ENCODE measurements at places on chromosomes 3 and 15.

- no peak for DNase-seq
Observed at GRCh38 chr3:159813822-159814531, 174.7 kb upstream of the IL12A start.

DNA sequence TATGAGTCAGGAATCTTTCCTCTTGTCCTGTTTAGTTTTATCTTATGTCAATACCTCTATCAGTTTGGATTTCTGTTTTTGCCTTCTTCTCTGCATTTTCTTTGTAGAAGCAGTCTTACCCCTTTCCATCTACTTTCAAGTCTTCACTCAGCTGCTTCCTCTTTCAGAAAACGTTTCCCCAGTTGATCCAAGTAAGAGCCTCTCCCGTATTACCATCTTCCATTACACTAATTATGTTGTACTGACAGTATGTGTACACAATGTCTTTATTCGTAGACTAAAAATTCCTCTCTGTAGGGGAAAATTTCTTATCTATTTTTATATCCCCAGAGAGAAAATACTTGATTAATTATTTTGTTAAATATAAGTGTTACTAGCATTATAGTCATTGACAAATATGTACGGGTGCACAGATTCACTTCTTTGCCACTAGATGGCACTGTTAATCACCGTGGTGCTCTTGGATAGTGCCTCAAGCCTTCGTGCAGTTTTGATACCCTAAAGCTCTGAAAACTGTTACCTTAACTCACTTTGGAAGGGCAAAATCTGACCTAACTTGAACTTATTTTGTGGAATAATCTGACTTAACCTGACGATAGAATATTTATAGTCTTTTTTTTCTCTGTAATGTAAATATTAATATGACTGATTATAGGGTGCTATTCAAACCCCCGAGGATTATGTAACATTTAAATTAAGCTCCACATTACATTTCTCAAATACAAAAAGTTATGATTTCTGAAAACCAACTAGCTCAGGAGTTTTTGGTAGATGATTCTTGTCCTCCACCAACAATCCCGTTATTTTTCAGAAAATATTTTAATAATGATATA is 74.2 kb upstream of the POU1F1 start:
- no peak for DNase-seq

- DNase-seq: no peak
Observed at GRCh38 chr3:56557831-56558170, 826 bp downstream of the CCDC66 start.

DNA sequence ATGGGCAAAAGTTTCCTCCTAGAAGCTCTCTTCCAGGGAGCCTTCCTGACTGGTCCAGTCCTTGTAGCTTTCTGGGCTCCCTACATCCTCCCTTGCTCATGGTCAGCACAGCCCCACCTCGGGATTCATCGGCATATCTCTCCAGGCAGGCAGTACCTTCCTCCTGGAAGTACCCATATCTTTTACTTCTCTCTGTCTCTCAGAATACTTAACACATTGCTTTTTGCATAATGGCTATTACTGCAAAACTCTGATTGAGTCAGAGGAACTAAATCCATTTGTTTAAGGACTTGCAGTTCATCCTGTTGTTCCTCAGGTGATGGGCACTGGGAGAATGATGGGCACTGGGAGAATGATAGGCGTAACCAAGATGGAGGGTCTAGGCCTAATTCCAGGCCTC is 13.8 kb upstream of the ZBTB38 start:
- DNase-seq: no peak

- no peak for DNase-seq
Observed at GRCh38 chr3:160193644-160194192, 31.5 kb upstream of the C3orf80 start.

GRCh38 chr3:52877085-52877484 is 20.3 kb downstream of the STIMATE start:
- no peak for DNase-seq

- DNase-seq: no peak
Observed at GRCh38 chr3:80338366-80338765, 570.6 kb upstream of the ROBO1 start.

DNA sequence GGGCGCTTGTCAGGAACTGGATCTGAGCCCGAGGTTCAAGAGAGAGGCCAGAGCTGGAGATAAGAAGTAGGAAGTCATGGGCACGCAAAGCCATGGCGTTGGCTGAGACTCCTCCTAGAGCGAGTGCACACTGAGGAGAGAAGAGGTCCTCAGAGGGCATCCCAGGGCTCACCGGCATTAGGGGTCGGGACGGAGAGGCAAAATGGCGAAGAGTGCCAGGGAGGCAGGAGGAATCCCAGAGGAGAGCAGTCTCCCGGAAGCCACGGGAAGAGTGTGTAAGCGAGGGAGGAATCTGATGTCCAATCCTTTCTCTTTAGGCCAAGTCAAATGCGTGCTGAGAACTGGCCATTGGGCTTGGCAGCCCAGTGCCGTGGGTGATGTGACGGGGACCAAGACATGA is 24.0 kb downstream of the EFCC1 start:
- no peak for DNase-seq

DNA sequence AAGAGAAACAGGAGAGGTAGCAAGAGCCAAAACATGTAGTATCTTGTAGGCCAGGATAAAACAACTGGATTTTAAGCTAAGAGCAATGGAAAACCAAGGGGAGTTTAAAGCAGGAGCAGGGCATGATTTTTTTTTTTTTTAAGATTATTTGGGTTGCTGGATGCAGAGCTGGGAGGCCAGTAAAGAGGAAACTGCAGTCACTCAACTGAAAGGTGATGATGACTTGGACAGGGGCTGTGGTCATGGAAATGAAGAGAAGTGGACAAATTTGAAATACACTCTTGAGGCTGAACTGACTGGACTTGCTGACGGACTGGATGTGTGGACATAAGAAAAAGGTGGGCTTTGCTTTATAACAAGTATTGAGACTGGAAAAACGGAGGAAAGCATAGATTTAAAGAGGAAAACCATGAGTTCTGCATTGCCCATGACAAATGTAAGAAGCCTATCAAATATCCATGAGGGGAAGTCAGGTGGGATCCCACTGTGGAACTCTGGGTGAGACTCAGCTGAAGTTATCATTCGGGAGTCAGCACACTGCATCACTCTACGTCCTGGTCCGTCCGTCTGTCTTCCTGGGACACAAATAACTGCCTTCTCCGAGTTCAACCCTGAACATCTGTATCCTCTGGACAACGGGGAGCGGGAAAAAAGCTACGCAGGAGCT is 688 bp downstream of the XPC start:
- DNase-seq: no peak

- DNase-seq: no peak
Observed at GRCh38 chr3:115646027-115646690, 22.8 kb downstream of the GAP43 start.

Measured in stimulated activated CD4-positive, alpha-beta T cell treated with anti-CD3 and anti-CD28 coated beads, Interleukin-1b, Interleukin-23, amount 100 ng/mL, for 4 hours (primary cell).